MCF 10A (cell line): ENCODE measurements at places on chromosomes 7 and 10. TPM values are rescaled to one million over a fixed set of nuclear protein-coding genes. Genes with fewer than 3 reads are reported as not detected.

Gene CHRM2
- total RNA-seq: not detected in 2 replicates

Gene PIK3CG
- not detected in 2 replicates for total RNA-seq

Gene MEOX2
- total RNA-seq: not detected in 2 replicates

Gene SEMA3C
- total RNA-seq: 91.0 and 140 TPM in 2 replicates

Gene NPFFR1
- total RNA-seq: not detected in 2 replicates

Gene ZRANB1
- 17.8 and 23.2 TPM in 2 replicates for total RNA-seq

Gene NODAL
- not detected in 2 replicates for total RNA-seq

Gene ADCK2
- 22.2 and 27.8 TPM in 2 replicates for total RNA-seq

Gene LBX1
- total RNA-seq: not detected in 2 replicates

Gene PPP1R9A
- total RNA-seq: 6.3 and 8.2 TPM in 2 replicates

Gene MYL10
- not detected in 2 replicates for total RNA-seq

Gene ZPBP
- not detected in 2 replicates for total RNA-seq

Gene STOX1
- 0.16 TPM in 1 of 2 replicates, not detected in the other for total RNA-seq

Gene NUTM2D
- total RNA-seq: 2.0 and 2.3 TPM in 2 replicates

Gene SPDYE17
- total RNA-seq: not detected in 2 replicates

Gene FAM221A
- total RNA-seq: 0.25 and 0.44 TPM in 2 replicates

Gene TMEM213
- not detected in 2 replicates for total RNA-seq

Gene LEP
- total RNA-seq: not detected in 2 replicates

Gene ARHGAP19
- total RNA-seq: 10.6 and 11.7 TPM in 2 replicates
